ENCODE measurements at places on chromosomes 1 and 21. TPM values are rescaled to one million over a fixed set of nuclear protein-coding genes. Genes with fewer than 3 reads are reported as not detected.

The TMIGD3 gene
- 4.8 TPM for total RNA-seq

The KPRP gene
- total RNA-seq = not detected

The ROR1 gene
- 2.3 TPM for total RNA-seq

The CELA3B gene
- not detected for total RNA-seq

The TNFRSF14 gene
- 2.8 TPM for total RNA-seq

The GUCA2B gene
- not detected for total RNA-seq

The OR2L13 gene
- total RNA-seq = 5.5 TPM

The LRRC38 gene
- 0.46 TPM for total RNA-seq

The ZBTB21 gene
- 16.8 TPM for total RNA-seq

The NOS1AP gene
- total RNA-seq = 7.6 TPM

The AMY2A gene
- total RNA-seq = not detected

The FOXO6 gene
- 4.8 TPM for total RNA-seq

The TRIM67 gene
- 29.3 TPM for total RNA-seq

The LACTBL1 gene
- not detected for total RNA-seq

The B3GALNT2 gene
- total RNA-seq = 22.8 TPM

The ITLN1 gene
- total RNA-seq = not detected

The LCE3E gene
- total RNA-seq = not detected

The IFI6 gene
- 51.4 TPM for total RNA-seq

The CSF1 gene
- 2.8 TPM for total RNA-seq

The EXO1 gene
- total RNA-seq = 4.2 TPM

The AIM2 gene
- 9.9 TPM for total RNA-seq

The KLHDC7A gene
- 0.23 TPM for total RNA-seq

The ATF6 gene
- total RNA-seq = 34.8 TPM

The HCN3 gene
- 22.8 TPM for total RNA-seq

The FCN3 gene
- not detected for total RNA-seq

The GMEB1 gene
- 9.9 TPM for total RNA-seq

The CD101 gene
- 1.6 TPM for total RNA-seq

The CAPN9 gene
- not detected for total RNA-seq

The CELA2B gene
- not detected for total RNA-seq

The F13B gene
- total RNA-seq = not detected

The LAD1 gene
- 0.23 TPM for total RNA-seq

The TRNP1 gene
- 23.3 TPM for total RNA-seq

The MUTYH gene
- total RNA-seq = 16.4 TPM

The UBE2U gene
- total RNA-seq = not detected

The LRRN2 gene
- total RNA-seq = 20.5 TPM

The DNAJC28 gene
- total RNA-seq = 8.5 TPM

All from diencephalon (tissue), 1 donor.